ENCODE measurements at places on chromosomes 2 and 18. TPM values are rescaled to one million over a fixed set of nuclear protein-coding genes. Genes with fewer than 3 reads are reported as not detected.

The DLGAP1 gene
- total RNA-seq, result 0.04 TPM

- no peak for DNase-seq
These were observed 19.9 kb downstream of the CDKL4 start for GRCh38 chr2:39223909-39224308.

The ASB18 gene
- not detected for total RNA-seq

DNA sequence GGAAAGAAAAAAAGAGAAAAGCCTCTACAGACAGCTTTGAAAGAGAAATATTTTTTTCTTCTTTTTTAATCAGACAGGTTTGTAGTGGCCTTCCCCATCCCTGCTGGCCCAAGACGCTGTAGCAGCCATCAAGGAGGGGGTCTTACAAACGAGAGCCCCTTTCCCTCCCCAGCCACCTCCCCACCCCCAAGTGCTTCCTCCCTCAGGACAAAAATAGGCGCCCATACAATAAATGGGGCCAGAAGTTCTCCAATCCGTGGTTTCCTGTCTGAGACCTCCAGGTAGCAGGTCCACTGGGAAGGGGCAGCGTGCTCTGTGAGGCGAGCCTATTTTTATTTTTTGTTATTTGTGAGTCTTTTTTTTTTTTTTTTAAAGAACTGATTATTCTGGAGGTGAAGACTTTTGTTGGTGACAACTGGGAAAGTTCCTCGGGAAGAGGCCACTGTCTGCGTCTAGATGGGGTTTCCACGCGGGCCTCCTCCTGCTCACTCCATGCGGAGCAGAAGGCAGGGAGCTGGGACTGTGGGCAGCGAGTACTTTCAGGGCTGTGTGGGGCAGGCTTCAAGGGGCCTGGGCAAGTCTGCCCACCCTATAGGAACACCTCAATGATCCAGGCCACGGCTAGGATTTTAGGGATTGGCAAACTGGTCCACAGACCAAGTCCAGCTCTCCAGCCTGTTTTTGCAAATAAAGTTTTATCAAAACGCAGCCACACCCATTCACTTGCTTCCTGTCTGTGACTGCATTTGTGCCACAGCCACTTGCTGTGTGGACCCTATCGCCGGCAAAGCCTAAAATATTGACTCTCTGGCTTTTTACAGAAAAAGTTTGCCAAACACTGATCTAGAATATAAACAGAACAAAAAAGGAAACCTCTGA lies 139.6 kb downstream of the CTIF start:
- DNase-seq, result no peak

The CIDEA gene
- total RNA-seq, result 0.20 TPM

The ZNF397 gene
- 3.8 TPM for total RNA-seq

GRCh38 chr18:49697757-49698524 lies 115.4 kb downstream of the ACAA2 start:
- no peak for DNase-seq

The TBC1D8 gene
- 43.1 TPM for total RNA-seq

- no peak for DNase-seq
These were observed 23.7 kb downstream of the TTLL4 start for GRCh38 chr2:218734190-218734975.

The FAM117B gene
- total RNA-seq, result 1.8 TPM

GRCh38 chr2:240589375-240589774 lies 2.8 kb downstream of the CAPN10 start:
- no peak for DNase-seq

GRCh38 chr2:195331966-195332365 lies 325.1 kb upstream of the SLC39A10 start:
- DNase-seq, result no peak

Data from pulmonary artery endothelial cell (primary cell).